ENCODE measurements at places on chromosomes 1 and 21.

GRCh38 chr1:226568077-226568831, 19.7 kb downstream of the STUM start:
- DNase-seq = no peak

GRCh38 chr1:15833069-15833679, 14.3 kb upstream of the SPEN start:
- DNase-seq = peak; percentile 56

- DNase-seq = no peak
These were observed 485.0 kb downstream of the DISC1 start for GRCh38 chr1:232111611-232112010.

DNA sequence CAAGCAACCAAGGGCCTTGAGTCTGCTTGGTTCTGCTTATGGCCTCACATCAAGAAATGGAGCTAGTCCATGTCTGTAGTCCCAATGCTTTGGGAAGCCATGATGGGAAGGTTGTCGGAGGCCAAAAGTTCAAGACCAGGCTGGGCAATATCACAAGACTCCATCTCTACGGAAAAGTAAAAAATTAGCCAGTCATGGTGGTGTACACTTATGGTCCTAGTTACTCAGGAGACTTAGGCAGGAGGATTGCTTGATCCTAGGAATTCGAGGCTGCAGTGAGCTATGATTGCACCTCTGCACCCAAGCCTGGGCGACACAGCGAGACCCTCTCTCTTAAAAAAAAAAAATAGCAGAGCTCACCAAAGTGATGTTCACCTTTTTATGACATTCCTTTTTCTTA, 80.1 kb upstream of the DNAJC6 start:
- no peak for DNase-seq

DNA sequence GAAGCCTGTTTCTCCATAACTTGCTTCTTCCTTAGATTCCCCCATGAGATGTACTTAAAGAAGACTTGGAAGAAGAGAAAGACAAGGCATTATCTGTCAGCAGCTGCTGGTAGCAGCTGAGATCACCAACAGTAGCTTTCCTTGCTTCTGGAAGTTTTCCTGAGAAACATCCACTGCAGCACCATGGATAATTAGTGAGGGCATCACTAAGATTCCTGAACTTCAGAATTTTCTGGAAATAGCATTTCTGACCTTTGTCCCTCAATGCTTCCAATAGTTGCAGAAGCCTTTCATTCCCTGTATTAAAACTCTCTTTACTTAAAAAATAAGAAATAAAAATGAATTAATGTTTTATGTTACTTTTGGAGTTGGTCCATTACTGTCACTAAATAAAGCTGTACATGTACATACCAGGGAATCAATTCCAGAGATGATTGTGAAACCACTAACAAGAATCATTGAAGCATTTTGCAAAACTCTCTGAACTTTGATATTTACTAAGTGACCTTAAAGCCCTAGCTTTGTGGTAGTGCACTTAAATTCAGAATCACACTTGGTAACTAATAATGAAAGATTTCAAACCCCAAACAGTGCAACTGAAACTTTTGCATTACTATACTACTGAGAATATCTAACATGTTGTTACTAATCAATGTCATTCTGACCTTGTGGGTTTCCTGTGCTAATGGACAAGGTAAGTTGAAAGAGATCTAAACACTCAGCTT, at the start of gene CFHR4:
Gene CFHR4 (plus strand): TSS at position 538 of the 725 bp plus-strand sequence. CDS start 99 bp downstream, at position 637.
- DNase-seq = no peak
